ENCODE measurements at places on chromosomes 11 and 22.

DNA sequence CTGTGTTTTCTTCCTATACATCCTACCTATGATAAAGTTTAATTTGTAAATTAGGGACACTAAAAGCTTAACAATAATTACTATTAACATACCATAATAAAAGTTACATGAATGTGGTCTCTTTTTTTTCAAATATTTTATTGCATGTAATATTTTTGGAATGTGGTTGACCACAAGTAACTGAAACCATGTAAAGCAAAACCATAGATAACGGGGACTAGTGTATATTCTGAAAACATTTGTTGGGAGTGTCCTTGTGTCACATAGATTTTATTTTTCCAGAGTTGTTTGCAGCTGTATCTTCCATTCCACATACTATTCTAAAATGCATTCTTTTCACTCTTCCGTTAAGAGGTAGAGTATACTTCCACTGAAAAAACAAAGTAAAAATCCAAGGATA, 200.4 kb downstream of the KIF18A start:
- no peak for DNase-seq

GRCh38 chr11:118914178-118914918, 11.4 kb downstream of the BCL9L start:
- DNase-seq = no peak

DNA sequence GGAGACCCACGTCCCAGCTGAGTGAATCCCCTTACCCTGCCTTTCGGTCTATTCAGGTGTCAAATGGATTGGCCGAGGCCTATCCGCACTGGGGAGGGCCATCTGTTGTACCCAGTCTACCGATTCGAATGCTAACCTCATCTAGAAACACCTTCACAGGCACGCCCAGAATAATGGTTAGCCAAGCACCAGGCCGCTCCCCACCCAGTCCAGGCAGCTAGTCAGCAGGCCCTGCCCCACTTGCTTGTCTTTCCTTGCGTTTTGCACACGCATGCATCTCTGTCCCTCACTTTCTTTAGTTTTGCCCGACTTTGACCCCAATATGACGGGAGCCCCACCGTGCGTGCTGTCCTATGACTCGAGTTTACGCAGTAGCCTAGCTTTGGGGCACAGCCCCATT, 31.7 kb downstream of the PARVB start:
- no peak for DNase-seq

GRCh38 chr11:108662700-108663099, 2.2 kb upstream of the DDX10 start:
- DNase-seq = no peak

GRCh38 chr11:112318184-112318591, 57.5 kb upstream of the PLET1 start:
- no peak for DNase-seq

DNA sequence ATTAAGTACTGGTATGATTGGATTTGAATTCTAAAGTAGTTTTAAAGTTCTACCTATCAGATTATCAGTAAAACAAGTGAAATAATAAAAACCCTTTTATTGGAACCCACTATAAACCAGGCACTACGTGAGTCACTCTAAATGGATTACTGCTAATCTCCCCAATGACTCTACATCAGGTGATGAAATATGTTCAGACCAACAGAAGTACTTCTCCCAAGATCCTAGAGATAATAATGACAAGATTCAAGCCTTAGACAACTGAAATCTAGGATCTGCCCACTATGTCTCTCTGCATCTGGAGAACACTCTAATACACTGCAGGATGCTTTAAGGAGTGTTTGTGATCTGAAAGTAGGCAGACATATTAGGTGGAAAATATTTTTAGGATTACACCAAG, 652.1 kb upstream of the CHORDC1 start:
- DNase-seq = no peak

DNA sequence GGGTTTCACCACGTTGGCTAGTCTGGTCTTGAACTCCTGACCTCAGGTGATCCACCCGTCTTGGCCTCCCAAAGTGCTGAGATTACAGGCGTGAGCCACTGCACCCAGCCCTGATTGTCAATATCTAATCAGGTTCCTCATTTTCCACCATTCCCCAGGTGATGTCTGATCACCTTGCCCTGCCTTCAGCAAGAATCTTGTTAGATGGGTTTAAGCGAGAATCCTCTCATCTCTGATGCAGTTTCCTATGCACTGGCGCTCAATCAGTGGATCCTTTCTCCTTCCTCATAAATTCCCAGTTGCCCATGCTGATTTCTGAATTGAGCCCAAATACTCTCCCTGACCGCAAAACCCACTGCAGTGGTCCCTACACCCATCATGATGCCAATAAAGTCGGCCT, 664 bp upstream of the ZC3H7B start:
- no peak for DNase-seq

DNA sequence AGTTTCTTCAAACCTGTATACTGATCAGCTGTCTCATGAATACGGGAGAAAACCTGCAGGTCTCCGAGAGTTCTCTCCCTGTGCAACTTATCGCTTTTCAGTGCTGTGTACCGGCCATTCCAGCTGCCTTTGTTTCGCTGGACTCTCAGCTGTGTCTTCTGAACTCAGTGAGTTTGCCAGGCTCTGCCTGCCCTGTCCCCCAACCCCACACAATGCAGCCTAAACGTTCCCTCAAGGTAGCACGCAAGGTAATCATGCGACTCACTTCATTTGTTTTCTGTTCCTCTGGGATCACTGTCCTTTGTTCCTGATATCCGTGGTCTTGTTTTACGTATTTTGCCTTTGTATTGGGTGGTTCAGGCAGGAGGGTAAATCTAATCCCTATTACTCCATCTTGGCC, 13.5 kb downstream of the RBM7 start:
- DNase-seq = no peak

DNA sequence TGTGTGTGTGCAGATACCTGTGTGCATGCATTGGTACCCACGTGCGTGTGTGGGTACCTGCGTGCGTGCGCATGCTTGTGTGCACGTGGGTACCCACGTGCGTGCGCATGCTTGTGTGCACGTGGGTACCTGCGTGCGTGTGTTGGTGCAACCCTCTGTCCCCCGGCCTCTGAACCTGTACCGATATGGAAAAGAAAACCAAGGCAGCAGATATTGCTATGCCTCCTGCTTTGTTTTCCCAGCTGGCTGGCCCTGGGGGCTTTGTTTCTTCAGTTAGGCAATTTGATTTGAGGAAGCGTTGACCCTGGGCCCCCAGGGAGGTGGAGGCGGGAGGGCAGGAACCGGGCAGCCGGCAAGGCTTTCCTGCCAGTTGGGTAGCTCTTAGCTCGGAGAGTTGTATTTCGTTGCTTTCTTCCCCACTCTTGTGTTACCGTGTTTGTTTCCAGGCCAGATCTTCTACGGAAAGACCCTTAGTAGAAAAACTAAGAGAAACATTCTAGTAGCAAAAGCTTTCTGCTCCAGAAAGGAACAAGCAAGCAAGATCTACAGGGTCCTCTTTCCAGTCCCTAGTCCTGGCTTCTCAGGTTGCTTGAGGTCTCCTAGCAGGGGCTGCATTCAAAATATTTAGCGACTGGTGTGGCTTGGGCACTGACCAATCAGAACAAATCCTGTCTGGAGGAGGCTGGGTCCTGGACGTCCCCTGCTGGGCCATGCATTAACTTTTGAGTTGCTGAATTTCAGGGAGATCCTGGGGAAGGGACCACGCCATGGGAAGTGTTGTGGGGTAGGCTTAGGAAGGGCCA, 26.3 kb upstream of the SORL1-AS1 start:
- no peak for DNase-seq

GRCh38 chr11:27025312-27025955, 15.2 kb upstream of the BBOX1 start:
- DNase-seq = no peak

DNA sequence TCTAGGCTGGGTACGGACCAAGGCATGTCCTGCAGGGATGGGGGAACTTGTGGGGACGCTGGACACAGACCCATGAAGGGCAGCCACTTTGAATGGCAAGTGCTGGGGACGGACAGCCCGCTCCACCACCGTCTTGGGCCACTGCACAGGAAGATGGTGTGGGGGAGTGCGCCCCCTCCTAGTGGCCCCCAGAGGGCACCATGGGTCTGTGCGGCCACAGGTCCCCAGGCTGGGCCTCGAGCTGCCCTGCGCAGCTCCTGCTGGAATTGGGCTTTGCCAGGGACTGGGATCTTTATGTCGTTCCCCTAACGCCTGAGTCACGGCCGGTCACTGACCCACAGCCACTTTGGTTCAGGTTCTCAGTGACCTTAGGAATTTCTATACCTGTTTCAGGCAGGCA, 44.4 kb downstream of the NAT10 start:
- no peak for DNase-seq

DNA sequence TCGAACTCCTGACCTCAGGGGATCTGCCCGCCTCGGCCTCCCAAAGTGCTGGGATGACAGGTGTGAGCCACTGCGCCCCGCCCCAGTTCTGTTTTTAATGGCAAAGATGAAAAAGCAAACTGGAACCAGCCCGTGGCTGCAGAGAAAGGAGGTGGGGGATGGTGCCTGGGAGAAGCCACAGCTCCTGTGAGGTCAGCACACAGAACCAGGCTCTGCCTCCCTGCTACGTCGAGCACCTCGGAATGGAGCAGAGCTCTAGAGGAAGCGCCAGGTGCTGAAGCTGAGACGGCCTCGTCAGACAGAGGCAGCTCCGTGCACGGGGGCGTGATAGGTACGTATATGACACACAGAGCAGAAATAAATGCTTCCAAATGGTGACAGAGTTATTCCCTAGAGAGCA, 8.5 kb downstream of the DRD4 start:
- DNase-seq = no peak

DNA sequence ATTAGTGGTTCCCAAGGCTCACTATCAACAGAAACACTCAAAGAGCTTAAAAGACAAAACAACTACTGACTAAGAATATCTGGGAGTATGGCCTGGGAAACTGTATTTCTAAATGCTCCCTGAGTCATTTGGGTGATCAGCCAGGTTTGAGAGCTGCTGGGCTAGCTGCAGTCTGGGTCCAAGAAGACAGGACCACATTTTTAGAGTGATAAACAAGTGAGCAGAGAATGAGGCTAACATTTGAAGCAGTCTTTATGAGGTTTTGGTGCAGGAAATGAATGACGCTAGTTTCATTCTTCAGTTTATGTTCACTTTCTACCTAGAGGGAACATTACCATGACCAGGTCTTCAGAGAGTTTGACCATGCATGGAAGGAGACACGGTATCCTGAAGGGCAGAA, 97.7 kb downstream of the TEAD1 start:
- no peak for DNase-seq

DNA sequence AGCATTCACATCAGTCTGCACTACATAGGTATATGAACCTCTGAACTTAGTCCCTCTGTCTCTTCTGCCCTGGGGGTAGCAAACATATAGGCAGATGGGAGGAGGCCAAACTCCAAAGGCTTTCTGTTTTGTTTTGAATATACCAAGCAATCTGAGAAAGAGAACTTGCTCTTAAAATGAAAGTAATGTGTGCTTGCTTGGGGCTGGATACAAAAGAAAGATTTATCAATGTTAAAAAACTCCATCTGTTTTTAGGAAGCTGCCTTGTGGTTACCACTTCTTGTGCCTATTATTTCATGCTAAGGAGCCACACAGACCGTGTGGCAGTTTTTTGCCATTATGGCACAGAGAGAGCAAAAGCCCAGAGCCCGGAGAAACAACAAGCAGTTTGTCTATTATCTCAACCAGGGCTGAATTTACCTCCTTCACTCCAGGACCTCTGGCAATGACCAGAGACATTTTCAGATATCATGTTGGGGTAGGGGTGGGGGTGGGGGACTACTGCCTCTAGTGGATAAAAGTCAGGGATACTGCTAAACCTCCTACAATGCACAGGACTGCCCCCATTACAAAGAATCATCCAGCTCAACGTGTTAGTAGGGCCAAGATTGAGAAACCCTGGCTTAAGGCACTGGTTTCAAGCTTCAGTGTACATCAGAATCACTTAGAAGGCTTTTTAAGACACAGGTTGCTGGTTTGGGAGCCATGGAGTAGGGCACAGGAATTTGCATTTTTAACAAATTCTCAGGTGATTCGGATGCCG, 124.2 kb downstream of the APIP start:
- DNase-seq = no peak

GRCh38 chr11:14309425-14310192, 49.4 kb downstream of the RRAS2 start:
- no peak for DNase-seq

DNA sequence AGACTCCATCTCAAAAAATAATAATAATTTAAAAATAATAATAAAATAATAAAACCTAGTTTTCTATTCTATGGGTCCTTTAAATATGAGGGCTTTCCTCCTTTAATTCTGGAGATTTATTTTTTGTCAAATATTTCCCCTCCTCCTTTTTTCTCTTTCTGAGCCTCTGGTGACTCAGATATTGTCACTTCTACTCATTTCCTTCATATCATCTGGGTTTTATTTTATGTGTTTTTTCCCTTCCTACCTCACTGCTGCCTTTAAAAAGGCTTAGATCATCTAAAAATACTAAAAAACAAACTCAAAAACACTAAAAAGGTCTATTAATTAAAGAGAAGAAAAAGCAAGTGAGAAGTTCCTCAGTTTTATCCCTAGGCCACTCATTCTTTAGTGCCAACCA, 138.9 kb downstream of the SPON1 start:
- no peak for DNase-seq

GRCh38 chr11:14308114-14308896, 50.7 kb downstream of the RRAS2 start:
- DNase-seq = no peak

- DNase-seq = no peak
These were observed 30.8 kb upstream of the POU2AF1 start for GRCh38 chr11:111409915-111410314.

GRCh38 chr11:7251836-7252682, at the start of gene SYT9:
TSS of gene SYT9 (plus strand) at chr11:7251904. CDS start at chr11:7252187, 283 bp downstream.
- no peak for DNase-seq

GRCh38 chr11:73478737-73479347, 102.6 kb downstream of the RELT start:
- no peak for DNase-seq

GRCh38 chr11:70954471-70954870, 297.9 kb downstream of the SHANK2 start:
- no peak for DNase-seq

DNA sequence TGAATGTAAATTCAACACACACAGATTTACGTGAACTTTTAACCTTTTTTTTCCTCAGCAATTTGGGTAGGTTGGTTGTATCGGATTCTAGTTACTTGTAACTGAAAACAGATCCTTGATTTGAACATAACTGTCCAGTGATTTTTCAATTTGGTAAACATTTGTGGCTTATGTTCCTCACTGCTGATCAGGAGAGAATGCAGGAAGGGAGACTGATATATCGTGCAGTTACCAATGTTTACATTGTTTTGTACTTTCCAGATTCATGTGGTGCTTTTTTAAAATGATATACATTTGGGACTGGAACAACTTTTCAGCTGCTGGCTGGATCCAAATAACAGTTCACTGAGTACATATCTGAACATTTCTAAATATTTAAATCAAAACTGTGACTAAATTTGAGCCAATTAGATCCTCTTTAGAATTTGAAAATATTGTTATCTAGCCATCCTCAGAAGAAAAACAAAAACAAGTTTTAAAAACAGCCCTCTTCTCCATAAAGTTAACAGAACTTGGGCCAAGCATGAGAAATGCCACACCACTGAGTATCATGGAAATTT, 84.3 kb upstream of the MTMR2 start:
- no peak for DNase-seq
